ENCODE measurements at places on chromosomes 1 and 21.
A peak's percentile ranks its signal among the peaks of the same experiment; 100 is the strongest.

DNA sequence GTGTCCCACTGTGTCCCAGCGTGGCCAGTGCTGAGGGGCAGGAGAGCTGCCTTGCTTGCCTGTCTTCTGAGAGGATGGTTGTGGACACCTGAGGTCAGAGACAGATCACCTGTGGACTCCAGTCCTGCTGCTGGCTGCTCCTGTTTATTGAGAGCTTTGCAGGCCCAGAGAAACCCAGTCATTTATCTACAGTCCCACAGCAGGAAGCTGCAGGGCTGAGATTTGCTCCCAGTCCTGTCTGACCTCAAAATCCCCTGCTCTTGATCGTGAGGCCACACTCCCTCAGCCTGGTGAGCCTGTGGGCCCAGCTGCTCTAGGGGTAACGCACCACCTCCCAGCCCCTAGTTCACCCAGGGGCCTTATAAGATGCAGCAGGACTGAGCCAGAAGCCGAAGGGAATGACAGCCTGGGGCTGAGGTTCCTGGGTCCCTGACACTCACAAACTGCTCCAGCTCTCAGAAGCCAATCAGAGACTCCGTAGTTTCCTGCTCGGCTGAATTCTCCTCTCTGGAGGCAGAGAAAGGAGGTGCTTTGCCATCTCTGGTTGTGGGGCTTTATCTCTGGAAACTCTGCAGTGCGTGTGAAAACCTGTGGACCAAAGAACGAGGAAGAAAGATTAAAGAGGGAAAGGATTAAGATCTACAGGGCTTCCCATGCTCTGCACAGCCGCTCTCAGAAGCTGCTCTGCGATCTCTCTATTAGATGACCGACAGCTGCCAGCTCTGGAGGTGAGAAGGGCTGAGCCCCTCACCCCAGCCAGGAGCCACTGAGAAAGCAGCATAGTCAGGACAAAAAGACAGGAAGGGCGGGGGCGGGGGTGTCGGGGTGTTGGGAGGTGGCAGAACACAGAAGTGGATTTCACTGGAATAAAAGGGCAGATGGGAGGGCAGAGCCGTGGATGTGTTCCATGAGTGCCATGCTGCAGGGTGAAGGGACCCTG lies 39.1 kb downstream of the UBIAD1 start:
- DNase-seq, result no peak

GRCh38 chr1:162939035-162939434 lies 78.1 kb upstream of the CCDC190 start:
- DNase-seq, result no peak

- peak; percentile 50 for DNase-seq
These were observed 84.5 kb upstream of the RGS4 start for GRCh38 chr1:162984699-162985098.

DNA sequence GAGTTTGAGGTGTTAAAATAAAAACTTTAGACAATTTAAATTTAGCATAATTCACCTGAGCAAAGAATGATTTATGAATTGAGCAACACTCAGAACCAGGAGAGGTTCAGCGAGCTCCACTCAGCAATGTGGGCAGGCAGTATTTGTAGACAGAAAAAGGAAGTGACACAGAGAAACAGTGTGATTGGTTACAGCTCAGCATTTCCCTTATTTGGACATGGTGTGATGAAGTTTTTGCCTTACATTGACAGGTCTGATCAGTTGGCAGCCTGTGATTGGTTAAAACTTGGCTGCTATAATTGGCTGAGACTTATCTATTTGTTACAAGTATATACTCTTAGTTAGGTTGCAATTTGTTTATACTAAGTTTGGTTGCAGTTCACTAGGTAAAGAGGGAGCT lies 621.2 kb upstream of the PRMT6 start:
- no peak for DNase-seq

- DNase-seq, result no peak
These were observed 15.1 kb downstream of the KDF1 start for GRCh38 chr1:26945138-26945537.

GRCh38 chr1:219128957-219129356 lies 44.7 kb upstream of the LYPLAL1 start:
- DNase-seq, result no peak

DNA sequence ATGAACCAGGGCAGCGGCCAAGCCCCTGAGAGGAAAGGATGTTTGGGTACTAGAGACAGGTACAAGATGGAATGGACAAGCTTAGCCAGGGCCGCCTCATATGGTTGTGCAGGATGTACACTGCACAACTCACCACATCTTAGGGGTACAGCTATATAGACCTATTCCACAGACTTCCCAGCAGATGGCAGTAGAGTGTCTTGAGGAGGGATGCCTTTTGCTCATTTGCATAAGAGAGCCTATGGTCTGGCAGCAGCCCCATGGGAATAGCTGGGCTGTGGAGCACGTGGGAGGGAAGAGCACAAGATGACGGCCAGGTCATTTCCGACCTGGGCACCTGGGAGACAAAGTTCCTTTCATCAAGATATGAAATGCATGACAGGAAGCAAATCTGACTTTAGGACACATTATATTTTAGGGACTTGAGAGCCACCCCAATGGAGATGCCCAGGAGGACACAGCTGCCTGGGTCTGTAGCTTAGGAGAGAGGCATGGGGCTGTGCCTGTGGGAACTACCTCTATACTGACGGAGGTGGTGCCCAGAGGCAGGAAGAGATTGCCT lies 215.5 kb downstream of the KCNJ6 start:
- peak; percentile 88 for DNase-seq

DNA sequence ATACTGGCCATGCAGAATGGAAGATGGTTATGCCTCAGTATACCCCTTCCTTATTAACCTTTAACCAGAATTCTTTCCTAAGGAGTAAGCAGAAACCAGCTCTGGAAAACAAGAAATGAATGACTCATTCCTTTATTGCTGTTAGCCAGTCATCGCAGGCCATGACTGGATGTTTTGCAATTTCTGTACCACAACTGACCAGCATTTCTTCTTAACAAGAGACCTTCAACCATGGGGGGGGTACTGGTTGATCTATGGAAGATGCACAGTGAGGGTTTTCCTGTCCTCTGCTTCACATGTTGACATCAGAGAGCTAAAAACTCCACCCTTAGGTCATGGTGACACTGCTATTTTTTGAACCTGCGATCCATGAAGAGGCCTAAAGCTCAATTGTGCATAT lies 28.0 kb upstream of the RNF2 start:
- DNase-seq, result peak; percentile 91

GRCh38 chr1:226823643-226824042 lies 46.8 kb upstream of the PSEN2 start:
- no peak for DNase-seq

- DNase-seq, result no peak
These were observed 9.5 kb downstream of the COLGALT2 start for GRCh38 chr1:184027826-184028695.

DNA sequence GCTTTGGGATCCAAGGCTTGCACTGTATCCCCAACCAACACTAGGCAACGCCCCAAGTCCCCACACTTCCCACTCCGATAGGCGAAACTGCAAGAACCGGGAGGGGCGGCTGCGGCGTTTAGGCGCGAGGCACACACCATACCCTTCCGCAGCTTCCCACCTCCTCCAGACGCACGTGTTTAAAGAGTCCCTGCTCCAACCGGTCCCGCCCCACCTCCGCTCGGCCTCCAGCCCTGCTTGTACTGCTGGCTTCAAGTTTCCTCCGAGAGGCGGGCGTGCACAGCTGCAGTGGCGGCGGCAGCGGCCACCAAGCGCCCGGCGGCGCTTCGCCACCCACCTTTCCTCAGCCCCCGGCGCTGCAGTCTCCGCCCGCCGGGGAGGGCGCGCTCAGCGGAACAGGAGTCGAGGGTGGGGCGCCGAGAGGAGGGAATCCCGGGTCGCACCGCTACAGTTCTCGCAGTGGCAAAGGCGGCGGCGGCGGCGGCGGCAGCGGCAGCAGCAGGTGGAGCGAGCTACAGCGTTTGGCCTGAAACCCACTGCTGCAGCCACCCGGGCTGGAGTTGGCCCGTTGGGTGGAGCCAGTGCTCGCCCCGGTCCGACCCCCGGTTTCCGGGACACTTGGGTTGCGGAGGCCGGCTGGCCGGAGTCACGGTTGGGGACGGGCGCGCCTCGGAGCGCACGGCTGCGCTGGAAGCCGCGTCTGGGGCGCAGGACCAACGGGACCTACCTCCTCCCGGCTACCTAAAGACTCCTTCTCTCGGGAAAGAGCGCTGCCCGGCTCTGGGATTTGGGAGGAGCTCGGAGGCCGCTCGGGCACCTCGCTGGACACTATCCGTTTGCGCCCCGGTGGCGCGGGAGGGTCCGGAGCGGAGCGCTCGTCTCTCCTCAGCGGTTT lies at the start of gene CNIH3:
Gene CNIH3 (plus strand): TSS at position 457 of the 895 bp plus-strand sequence. CDS start 858 bp downstream, outside the sequence.
- peak; percentile 55 for DNase-seq

DNA sequence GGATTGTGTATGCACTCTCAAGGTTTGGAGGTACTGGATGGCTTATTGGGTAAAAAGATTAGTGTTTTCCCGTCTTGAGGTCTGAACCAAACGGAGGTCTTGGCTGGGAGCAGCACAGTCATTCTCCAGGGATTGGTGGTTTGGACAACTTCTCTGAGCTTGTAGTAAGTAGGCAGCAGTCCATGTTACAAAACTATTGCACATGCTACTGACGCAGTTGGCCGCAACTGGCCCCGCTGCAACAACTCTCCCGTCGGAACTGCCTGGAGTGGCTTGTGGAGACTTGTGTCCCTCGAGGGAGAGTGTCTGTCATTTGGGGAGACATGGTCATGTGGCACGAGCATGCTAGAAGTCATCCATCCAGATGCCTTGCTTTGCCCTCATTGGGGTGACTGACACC lies 276.0 kb downstream of the TM2D1 start:
- no peak for DNase-seq

DNA sequence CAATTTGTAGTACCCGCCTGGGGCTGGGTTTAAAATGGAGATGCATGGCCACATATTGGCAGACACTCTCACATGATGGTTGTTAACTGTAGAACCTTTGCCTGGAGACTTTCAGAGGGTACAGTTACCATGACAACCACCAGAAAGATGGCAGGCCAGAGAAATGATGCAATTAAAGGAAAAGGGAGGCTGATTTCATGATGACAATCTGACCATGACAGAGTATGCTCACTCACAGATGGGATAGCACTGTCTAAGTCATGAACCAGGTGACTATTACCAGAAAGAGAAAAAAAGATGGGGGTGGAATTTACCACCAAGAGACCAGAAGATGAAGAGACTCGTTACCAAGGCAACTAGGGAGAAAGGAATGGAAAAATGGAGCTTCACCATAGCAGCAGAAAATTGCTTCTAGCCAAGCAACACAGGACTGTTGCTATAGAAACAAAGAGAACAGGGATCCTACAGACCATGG lies 3.5 kb upstream of the TRIT1 start:
- peak; percentile 34 for DNase-seq

DNA sequence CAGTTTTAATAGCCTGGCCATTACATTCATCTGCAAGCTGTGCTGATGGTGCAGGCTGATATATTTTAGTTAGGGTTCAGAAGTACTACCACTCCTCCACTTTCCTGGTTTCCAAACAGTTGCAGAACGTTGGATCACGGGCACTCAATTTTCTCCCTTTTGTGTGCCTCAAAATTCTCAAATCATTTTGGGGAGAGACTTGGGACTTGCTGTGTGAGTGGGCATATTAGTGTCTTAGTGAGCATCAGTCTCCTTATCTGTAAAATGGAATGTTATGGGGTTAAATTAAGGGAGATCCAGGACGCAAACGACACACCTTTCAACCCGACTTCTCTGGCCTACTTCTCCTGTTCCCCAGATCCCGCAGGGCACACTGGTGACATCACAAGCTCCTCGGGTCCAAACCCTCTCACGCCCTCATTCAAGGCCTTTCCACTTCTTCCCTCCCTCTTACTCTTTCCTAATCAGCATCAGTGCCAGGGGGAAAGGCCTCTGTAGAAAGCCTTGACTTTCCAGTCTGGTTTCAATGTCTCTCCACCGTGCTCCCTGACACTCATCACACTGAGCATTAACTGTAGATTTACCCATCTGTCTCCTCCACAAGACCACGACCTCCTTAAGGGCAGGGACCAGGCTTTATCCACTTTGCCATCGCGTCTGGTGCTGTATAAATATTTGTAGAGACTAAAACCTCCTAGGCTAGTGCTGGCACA lies 1.2 kb downstream of the PIGP start:
- peak; percentile 87 for DNase-seq

DNA sequence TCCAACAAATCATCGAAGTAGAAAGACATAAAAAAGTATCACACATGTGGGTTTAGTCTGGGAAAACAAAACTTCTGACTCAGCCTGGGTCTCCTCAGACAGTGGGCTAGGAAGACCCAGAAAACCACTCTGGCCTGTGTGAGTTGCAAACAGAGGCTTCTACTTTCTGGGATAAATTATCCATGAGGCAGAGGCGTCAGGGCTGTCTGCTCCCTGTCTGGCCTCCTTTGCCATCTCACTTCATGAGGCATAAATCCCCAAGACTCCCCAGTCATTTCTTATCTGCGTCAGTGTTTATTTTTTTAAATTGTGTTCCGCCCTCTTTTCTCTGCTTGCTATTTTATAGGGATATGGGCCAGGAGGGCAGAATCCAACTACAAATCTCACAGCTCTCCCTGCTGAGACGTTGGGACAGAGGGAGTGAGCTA lies 80.6 kb upstream of the TRABD2B start:
- DNase-seq, result no peak

GRCh38 chr1:43912607-43913006 lies 21.0 kb upstream of the ARTN start:
- peak; percentile 59 for DNase-seq

DNA sequence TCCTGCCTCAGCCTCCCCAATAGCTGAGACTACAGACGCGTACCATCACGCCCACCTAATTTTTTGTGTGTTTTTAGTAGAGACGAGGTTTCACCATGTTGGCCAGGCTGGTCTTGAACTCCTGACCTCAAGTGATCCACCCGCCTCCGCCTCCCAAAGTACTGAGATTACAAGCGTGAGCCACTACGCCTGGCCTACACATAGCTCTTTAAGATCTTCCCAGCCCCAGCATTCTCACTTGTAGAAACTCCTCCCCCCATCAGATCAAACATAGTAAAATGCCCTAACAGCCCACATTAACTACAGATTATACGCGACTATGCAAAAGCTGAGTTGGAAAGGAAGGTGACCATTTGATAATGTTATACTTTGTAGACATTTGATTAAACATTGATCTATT lies 634.8 kb downstream of the MATN1 start:
- DNase-seq, result no peak

GRCh38 chr1:18951818-18952391 lies 4.6 kb downstream of the IFFO2 start:
- peak; percentile 81 for DNase-seq

DNA sequence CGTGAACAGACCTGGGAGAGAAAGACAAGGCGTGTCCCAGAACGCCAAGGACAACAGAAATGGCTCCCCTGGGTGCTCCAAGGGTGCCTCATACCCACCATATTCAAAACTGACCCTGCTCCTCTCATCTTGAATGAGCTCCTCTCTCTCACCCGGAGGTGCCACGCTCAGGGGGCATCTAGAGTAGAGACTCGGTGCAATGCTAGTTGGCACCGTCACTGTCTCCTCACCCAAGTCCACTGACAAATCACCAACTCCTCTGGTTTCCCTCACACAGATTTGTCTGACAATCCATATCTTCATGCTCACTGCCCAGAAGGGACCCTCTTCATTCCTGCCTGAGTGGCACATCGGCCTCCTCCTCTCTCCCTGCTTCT lies 5.0 kb downstream of the TMEM125 start:
- DNase-seq, result no peak

GRCh38 chr21:44965251-44966022 lies 25.6 kb downstream of the SLX9 start:
- peak; percentile 37 for DNase-seq

Data from mesenchymal stem cell (in vitro differentiated cells and primary cell).